Stimulated activated CD4-positive, alpha-beta T cell treated with anti-CD3 and anti-CD28 coated beads, Interleukin-1b, Interleukin-23, amount 100 ng/mL, for 1 hour (primary cell): ENCODE measurements at places on chromosomes 4 and X.

DNA sequence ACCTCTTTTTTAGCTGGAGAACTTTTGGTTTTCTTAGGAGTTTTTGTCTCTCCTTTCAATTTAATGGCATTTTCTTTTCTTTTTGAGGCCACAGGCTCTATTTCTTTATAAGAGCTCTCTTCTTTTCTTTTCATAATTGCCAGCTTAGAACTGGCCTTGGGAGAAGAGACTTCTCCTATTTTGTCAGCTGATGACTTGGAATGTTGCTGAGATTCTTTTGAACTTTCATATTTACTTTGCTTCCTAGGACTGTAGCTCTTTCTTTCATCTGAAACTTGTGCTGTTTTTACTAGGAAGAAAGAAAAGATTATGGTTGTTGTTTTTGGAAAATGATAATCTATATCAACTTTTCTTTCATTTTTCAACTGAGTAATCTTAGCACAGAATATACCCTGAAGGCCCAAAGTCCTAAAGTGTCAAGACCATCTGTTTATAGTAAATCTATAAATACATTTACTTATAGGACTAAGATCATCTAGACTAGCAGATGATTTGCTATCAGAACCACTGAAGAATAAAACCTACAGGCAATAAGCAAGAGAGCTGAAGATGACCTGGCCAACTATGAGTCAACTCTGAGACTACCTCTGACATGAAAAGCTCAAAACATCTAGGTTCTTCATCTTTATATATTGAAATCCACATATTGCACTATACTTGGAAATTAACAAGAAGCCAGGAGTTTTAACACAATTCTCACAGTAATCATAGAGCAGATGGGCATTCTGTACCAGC lies 45.6 kb downstream of the RFC1 start:
- no peak for DNase-seq

DNA sequence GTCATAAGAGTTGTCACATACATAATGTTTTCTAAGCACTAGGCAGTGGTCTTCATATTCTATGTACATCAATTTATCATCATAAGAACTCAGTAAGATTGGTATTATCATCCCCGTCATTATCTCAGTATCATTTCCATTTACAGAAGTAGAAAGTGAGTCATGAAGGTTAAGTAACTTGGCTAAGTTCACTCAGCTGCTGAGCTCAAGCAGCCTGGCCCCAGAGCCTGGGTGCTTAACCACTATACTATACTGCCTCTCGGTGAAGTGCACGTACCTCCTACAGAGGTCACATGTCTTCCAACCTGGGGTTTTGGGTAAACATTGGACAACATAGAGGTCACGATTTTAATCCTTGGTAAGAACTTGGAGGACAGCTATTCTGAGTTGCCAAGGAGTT lies 161.5 kb upstream of the GATB start:
- no peak for DNase-seq

GRCh38 chrX:105313596-105313995 lies 93.1 kb upstream of the TEX13A start:
- no peak for DNase-seq

DNA sequence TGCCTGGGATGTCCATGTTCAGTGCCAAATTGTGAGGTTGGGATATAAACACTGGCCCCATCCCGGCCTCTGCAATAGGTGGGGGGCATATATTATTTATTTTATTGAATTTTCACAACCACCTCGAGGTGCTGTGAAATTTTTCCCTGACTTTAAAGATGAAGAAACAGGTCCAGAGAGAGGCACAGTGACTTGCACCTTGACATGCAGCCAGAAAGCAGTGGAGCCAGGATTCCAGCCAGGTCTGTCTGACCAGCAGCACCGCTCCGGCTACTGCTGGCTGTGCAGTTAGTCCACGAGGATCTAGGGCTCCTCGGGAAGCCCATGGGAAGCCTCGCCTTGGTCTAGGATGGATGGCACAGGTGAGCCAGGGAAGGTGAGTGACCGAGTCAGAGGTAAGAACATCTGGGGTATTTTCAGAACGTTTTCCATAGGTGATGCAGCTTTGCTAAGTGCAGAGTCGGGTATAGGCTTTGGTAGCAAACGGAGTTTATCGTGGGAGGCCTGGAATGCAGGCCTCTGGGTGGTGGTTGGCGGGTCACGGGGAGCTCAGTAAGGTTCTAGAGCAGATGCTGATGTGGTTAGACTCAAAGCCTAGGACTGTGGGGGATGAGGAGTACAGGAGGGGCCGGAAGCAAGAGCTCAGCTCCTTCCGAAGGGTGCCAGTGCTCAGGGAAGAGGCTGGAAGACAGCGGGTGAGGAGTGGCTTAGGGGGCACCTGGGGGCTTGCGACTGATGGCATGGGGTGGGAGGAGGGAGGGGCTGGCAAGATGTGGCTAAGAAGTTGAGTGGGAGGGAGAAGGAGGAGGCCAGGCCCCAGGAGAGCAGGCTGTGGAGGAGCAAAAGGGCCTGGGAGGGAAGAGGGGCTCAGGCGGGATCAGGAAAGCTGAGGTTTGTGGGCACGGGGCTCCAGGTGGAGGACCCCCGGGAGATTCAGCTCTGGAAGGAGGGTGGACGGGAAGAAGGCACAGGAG lies 107.7 kb upstream of the LRPAP1 start:
- DNase-seq, result no peak

GRCh38 chr4:32148111-32148666 lies 1428.0 kb downstream of the PCDH7 start:
- no peak for DNase-seq

GRCh38 chr4:41065434-41066006 lies 148.8 kb downstream of the APBB2 start:
- DNase-seq, result no peak

- no peak for DNase-seq
These were observed 111.2 kb downstream of the TTC29 start for GRCh38 chr4:146834263-146835034.

DNA sequence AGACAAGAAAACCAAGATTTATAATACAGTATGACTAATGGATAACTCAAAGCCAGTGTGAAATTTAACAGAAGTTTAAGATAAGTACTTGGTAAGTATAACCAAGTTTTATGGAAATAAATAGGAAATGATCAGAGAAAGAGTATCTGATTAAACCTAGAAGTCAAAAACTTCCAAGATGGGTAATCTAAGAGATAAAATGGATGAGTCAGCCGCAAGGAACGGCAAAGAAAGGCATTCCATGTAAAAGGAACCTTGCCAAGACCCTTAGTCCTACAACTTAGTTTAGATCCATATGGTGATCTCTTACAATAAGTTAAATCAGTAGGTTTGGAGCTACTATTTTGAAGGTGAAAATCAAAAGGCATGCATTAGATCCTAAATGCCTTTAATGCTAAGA lies 34.8 kb downstream of the LIN54 start:
- DNase-seq, result no peak

DNA sequence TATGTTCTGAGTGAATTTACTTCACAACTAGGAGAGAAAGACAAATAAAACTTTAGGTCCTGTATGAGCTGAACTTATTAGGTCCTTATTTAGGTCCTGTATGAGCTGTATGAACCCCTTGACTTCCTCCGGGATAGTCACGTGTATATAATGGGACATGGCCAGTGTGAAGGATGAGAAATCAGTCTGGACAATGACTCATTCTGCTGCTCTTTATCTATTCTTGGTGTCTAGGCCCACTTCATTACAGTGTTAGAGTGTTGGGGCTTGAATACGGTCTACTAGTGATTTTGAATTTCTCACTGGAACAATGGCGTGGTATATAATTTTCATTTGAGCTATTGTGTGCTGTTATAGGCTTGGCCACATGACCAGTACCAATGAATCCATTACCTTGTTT lies 21.9 kb downstream of the STK26 start:
- DNase-seq, result no peak
